Kidney epithelial cell (primary cell): ENCODE measurements at places on chromosomes 6 and 20.

GRCh38 chr6:34445313-34445860 lies 19.5 kb upstream of the RPS10 start:
- DNase-seq: no peak

DNA sequence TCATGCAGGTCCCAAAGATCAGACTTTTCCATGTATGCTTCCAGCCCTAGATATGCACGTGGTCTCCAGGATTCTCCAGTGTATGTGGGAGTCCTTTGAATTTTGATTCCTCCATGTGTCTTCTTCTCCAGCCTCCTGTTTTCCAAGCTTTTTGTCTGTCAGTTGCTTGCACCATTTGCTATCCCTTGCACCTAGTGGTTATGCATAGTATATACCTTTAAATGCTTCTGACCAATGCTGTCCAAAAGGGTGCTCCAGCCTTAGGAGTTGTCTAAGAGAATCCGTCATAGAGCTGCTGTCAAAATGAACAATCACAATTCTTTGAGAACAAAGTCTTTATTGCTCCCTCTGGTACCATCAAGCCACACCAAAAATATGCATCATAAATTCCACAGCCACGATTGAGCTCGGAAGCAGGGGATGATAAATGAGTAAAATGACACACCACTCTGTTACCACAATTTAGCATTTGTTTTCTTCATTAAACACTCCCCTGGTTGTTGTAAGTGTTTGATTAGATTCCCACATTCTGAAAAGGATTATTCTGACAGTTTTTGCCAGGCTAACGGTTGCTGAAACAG lies 706.2 kb upstream of the GJE1 start:
- no peak for DNase-seq

DNA sequence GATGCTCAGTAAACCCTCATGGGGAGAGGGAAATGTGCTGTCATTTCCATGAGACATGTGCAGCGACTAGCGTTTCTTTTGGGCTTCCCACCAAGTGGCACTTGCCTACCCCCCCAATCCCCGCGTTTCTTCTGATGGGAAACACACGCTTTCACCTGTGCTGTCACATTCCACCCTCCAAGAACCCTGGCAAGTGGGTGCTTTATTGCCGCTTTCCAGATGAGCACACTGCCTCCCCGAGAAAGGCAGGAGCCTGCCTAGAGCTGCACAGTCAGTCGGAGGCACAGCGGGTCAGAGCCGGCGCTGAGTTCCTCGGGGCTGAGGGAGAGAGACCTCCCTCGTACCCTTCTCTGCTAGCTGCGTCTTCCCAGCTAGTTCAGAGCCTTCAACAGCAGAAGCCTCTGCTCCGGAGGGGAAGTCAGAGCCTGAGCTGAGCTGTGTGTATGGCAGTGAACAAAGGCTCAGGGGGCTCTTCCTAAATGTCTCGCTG lies 12.3 kb upstream of the CCDC167 start:
- no peak for DNase-seq

DNA sequence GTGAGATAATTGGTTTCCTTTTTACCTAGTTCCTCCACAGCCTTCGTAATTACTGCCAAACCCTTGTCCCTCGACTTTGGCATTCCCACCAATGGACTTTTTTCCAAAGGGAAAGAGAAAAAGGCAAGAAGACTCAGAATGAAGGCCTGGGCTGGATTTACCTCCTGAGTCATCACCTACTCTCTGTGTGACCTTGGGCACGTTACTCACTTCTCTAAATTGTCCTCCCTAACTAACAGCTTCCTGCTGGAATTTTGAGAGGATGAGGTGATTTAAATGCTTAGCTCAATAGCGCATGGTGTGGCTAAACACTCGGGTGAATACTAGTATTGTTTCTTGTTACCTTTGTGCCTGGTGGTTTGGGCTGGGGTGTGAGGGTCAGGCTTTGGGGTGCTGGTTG lies 146.6 kb downstream of the DHX35 start:
- no peak for DNase-seq

- no peak for DNase-seq
Measured at GRCh38 chr20:12575352-12576095, 433.2 kb upstream of the SPTLC3 start.

DNA sequence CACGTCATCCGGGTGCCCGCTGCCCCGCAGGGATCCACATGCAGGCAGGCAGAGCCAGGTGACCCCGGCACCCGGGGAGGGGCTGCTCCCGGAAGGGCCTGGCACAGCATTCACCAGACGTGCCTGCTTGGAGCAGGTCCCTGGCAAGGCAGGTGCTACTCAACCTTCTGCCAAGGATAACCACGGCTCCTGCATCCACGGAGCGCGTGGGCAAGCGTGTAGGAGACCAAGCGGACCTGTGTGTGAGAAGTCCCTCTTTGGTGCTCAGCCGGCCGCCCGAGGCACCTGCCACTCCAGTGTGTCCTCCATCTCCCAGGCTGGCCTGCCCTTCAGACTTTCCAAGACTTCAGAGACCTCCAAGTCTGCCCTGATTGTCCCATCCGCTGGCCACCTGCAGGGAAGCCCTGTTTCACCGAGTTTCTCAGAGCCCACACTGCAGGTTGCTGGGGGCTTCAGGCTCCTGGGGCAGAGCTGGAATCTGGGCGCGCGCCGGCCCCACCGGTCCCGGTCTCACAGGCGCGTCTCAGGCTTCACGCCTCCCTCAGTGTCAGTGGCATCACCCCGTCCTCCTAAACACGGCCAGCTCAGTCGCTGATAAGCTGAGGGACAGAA lies 124.3 kb downstream of the DLL1 start:
- no peak for DNase-seq

DNA sequence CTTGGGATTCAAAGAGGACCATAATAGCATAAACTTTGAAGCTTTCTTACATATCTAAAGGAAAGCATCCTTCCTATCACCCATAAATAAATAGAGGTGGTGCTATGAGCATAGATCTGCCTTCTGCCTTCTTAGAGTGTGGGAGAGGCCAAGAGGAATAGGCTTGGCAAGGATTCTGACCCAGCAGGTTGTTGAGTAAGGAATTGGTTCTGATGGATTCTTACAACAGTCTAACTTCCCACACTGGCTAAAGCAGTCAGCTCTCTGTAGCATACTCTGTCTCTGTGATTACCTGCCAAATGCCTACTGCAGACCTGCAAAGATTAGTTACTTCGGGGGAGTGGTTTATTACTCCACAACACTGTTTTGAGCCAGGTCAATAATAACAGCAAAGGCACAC lies 198.0 kb upstream of the RAB32 start:
- DNase-seq: no peak

DNA sequence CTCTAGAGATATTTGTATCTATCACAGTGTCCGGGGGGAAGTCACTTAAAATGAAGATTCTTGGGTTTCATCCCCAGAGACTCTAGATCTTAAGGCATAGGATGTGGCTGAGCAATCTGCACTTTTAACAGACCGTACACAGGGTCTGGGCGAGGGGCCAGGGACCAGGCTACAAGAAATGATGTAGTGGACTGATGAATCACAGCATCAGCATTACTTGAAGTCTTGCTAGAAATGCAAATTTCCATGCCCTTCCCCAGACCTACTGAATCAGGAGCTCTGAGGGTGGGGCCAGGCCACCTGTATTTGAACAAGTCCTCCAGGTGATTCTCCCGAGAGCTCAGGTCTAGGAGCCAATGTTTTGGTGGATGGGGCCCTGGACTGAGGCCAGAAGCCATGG lies 168.4 kb downstream of the DOK5 start:
- peak; percentile 37 for DNase-seq

DNA sequence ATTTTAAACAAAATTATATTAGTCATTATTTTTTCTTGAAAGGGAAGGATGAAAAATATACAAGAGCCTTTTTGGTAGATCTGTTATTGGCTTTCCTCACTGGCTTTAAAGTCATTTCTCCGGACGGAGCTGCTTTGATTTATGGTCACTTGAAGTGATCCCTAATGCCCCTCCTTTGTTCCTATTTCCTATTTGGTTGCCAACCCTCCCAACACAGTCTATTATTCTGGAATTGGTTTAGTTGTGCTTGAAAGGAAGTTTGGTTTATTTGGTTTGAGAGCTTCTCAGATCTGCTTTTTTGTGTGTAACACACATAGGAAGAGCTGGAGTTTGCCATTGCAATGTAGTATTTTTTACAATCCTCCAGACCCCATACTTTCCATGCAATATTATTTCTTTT lies 347.9 kb downstream of the RFPL4B start:
- DNase-seq: no peak

- no peak for DNase-seq
Measured at GRCh38 chr6:130851026-130851425, 23.8 kb downstream of the SMLR1 start.
